Activated T-cell treated with anti-CD3 and anti-CD28 coated beads, Interleukin-2, amount 50 U/mL, for 4 hours (primary cell): ENCODE measurements at places on chromosomes 6 and 20. TPM values are rescaled to one million over a fixed set of nuclear protein-coding genes. Genes with fewer than 3 reads are reported as not detected.

TNF gene
- 701 TPM for total RNA-seq

- DNase-seq: no peak
Observed at GRCh38 chr6:135383301-135383700, 114.2 kb downstream of the AHI1 start.

- no peak for DNase-seq
Observed at GRCh38 chr6:164854526-164854925, 454.9 kb downstream of the C6orf118 start.

GRCh38 chr20:37522260-37523011 lies 1.4 kb downstream of the NNAT start:
- no peak for DNase-seq

DNA sequence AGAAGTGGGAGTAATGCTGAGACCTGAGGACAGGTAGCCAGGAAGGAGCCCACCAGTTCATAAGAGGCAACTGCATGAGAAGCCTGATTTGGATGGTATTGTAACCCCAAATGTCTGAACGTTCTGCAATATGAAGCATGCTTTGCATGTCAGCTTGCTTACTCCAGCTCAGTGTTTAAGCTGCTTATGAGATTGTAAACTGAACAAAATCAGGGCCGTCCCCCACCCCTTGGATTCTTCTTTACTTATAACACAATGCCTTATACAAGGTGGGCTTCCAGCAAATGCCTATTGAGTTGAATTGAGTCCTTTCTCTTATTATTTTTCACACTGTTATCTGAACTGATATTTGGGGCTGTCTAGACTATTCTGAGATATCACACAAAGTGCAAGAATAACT lies 761.3 kb downstream of the KIF16B start:
- no peak for DNase-seq

- no peak for DNase-seq
Observed at GRCh38 chr6:121339639-121340226, 5.5 kb upstream of the TBC1D32 start.

DNA sequence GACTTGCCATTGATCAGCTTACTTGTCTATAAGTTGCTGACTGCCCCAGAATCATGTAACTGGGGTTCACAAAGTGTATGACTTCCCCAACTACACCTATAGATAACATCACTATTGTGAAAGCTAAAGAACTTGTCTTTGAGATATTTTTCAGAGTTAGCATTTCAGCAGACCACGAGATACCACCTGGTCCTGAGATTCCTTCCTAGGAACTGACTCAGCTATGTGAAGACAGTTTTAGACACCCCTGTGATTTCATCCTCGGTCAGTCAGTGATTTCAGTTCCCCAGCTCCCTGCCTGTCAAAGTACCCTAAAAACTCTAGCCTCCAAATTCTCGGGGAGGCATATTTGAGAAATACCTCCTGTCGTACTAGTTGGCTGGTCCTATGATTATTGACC lies 62.4 kb downstream of the TXNDC5 start:
- DNase-seq: no peak

- DNase-seq: no peak
Observed at GRCh38 chr6:121550491-121551010, 115.1 kb downstream of the GJA1 start.
